ENCODE measurements at places on chromosomes 11 and 22.

GRCh38 chr22:46845296-46846149, 83.1 kb downstream of the TBC1D22A start:
- peak; percentile 72 for DNase-seq

- DNase-seq, result no peak
Measured at GRCh38 chr11:60133917-60134316, 45.5 kb downstream of the MS4A2 start.

DNA sequence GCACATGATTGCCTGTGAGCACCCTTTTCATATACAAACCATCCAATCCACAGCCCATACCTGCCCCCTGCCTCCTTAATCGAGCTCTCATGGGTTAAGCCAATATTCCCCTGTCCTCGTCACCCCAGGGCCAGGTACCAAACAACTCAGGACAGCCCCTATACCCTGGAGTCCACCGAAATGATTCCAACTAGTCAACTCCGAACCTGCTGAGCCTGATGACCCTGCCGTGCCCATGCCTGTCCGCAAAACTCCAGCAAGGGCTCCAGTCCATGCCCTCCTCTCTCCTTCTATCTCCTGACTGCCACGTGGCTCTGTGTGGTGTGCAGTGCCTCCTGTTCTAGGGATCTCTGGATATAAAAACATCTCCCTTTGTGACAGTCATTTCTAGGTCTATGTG, 35.5 kb upstream of the SYT13 start:
- DNase-seq, result no peak

DNA sequence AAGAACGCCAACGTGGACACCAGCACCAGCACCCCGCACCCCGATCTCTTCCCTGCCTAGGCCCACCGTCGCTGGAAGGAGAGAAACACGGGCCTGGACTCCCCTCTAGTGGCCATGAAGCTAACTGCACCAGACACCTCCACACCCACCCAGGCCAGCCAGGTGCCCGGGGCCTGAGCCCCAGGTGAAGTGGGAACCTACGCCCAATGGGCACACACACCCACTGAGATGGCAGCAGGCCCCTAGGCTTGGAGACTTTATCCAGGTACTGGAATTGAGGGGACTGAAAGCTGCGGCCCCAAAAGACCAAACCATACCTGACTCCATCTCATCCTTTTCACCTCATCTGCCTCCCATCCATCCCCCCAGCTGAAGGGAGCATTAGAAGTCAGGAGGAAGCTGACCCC, 81.0 kb downstream of the BUD13 start:
- DNase-seq, result no peak

GRCh38 chr11:117881217-117881616, 4.8 kb upstream of the FXYD6 start:
- no peak for DNase-seq

GRCh38 chr11:62721994-62722393, 5.3 kb downstream of the HNRNPUL2 start:
- DNase-seq, result peak; percentile 61

GRCh38 chr22:45308391-45308956, 1.3 kb upstream of the FAM118A start:
- no peak for DNase-seq

GRCh38 chr22:44891293-44891747, 118.5 kb downstream of the PHF21B start:
- DNase-seq, result no peak

- no peak for DNase-seq
Measured at GRCh38 chr11:15738931-15739330, 617.4 kb downstream of the SOX6 start.

DNA sequence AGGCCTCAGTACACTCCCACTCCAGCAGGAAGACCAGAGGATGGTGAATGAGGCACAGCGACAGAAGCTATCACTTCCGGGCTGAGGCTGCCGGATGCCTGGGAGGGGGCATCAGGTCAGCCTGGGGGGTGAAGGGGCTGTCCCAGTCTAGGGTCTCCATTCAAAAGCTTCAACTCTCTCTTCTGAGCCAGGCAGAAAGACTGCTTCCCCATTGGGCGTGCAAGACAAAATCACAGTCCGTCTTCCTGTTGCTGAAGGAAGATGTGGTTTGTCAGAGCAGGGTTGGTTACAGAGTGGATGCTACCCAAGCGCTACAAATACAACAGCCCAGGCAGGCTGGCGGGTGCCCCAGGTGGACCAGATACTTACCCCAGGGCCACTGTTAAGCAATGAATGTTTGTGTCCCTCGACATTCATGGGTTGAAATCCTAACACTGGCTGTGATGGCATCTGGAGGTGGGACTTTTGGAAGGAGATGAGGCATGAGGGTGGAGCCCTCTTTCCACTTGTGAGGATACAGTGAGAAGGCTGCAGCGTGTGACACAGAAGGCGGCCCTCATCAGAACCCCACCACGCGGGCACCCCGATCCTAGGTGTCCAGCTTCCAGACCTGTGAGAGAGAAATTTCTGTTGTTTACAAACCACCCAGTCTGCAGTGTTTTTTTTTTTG, 12.0 kb downstream of the UPK3A start:
- no peak for DNase-seq

DNA sequence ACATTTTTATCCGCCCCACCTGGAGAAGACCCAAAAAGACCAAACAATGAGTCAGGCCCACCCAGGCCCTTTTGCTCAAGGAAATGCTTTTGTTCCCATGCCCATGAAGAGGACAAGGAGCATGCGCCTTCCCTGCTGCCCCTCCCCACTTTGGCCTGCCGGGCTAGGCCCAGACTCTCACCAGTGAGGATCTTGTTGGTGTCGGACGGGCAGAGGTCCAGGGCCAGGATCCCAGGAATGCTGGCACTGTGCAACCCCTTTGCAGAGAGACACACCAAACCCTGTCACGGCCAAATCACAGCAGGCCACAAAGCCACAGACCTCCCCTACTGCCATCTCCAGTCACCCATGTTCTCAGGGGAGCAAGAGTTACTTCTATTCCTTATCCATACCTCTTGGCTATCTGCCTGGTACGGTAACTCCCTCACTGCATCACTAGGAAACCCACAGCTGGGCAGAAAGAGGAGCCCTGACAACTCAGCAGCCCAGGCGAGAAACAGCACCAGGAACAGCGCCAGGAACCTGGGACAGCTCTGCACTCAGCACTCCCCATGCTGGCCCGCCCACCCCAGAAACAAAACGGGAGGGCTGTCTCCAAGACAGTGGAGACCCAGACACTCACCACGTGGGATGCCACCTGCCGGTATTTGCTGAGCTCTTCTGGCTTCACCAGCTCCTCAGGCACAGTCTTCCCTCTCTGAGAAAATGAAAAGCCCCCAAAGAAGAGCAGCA, 5.5 kb downstream of the PRPF19 start:
- no peak for DNase-seq

DNA sequence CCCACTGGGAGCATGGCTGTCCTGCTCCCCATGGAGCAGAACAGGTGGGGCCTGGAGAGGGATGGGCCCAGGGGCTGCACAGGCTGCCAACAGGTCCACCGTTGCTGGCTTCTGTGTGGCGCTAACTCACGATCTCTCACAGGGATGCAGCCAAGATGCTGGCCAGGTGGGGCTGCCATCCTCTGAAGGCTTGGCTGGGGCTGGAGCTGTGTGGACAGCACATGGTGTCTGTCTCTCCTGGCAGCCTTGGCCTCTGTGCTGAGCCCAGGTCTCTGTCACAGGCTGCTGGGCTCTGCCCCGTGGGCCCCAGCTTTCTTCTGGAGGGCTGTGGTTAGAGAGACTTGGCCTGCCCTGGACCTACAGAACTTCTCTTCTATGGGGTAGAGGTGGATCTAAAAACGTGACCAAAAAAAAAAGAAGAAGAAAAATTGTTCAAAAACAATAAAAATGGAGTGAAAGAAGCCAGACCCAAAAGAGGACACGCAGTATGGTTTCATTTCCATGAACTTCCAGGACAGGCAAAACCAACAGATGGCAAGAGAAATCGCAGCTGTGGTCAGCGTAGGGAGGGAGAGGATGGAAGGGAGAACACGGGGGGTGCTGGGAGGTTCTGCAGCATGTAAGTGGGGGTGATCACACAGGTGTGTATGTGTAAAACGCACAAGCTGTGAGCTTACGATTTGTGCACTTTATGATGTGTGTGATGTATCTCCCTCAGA, 12.2 kb downstream of the PARVG start:
- no peak for DNase-seq

DNA sequence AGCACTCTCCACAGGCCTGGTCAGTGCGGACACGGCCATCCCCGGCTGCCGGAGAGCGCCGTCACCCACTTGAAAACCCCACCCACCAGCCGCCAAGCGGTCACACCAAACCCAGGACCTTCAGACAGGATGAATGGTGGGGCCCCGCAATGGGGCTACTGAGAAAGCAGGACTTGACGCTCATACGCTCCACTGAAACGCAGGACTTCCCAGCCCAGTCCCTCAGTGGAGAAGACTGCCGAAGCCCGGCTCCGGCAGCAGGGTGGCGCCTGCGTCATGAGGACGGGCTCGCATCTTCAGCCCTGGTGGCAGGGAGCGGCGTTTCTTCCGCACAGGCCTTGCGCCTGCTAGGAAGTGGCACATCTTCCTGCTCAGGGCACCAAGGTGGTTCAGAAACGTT, 15.3 kb upstream of the PHLDA2 start:
- DNase-seq, result no peak

- DNase-seq, result peak; percentile 66
Measured at GRCh38 chr22:22168190-22168940, 76.2 kb upstream of the VPREB1 start.

DNA sequence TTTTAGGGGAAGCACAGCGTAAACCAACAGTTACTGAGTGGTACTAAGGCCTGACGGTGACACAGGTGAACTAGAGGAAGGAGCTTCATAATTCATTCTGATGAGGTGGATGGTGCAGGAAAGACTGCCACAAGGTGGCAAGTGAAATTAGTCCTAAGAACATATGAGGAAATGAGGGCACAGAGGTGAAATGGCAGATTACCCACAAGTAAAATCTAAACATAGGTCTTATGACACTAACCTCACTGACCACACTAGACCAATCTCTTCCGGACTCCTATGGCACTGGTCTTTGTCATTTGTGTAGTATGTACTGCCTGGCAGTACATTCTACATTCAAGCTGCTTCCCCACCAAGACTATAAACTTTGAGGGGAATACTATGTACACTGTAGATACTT, 20.2 kb downstream of the GAB2 start:
- DNase-seq, result peak; percentile 36

- no peak for DNase-seq
Measured at GRCh38 chr22:43782448-43782847, 29.7 kb downstream of the EFCAB6 start.

DNA sequence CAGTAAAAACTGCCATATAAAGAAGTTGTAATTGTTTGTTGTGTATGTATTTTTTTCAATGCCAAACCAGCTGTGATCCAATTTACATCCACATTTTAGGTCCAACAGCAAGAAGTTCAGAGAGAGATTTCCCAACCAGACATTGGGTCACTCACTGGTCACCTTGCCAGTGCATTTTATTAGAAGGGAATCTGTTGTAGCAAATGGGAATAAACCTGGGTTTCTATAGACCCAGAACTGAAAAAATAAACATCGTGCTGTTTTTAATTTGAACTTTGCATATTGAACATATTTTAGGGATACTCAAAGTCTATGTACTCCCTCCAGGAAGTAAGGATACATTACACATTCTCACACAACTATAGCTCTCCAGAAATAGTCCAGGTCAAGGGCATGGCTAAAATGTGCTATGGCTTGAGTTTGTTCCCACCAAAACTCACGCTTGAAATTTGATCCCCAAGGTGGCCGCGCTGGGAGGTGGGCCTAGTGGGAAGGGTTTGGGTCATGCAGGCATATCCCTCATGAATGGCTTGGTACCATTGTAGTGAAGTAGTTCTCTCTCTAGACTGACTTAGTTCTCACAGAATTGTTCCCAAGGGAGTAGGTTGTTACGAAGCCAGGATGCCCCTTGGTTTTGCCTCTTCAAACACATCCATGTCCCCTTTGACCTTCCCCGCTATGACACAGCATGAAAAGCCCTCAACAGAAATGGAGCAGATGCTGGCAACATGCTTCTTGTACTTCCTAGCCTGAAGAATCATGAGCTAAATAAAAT, 90.9 kb downstream of the RRAS2 start:
- DNase-seq, result no peak

DNA sequence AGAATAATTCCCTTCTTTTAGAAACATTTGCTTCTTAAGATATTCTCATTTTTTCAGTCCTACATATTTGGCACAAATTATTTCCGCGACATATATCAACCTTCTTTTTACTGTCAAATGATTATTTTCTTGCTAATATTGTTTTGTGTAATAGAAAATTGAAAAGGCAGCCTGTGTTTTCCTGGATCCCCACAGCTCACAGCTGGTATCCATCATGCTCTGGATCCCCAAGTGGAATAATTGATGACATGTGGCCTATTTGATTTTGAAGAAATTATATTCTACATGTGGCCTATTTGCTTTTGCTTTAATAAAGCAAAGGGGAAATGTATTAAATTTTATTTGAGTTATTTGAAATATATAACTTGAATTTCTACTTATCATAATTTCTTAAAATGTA, 199.4 kb upstream of the LUZP2 start:
- no peak for DNase-seq

- no peak for DNase-seq
Measured at GRCh38 chr22:18056807-18057474, 20.8 kb upstream of the PEX26 start.

DNA sequence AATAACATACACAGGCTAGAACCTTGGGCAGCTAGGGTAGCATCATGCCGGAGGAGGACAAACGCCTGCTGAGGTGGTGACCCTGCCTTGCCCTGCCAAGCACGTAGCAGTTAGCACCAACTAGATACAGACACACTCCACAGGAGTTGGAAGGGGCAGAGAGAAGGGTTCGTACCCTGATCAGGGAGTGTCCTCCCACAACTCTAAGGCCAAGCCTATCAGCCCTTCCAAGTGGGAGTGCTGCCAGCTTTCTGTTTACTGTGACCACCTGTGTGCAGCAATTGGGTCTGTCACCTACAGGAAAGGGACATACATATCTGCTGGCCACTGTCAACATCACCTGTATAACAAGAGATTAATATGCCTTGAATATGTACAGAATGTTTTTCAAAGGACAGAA, 1.9 kb upstream of the THAP7 start:
- DNase-seq, result no peak

- peak; percentile 93 for DNase-seq
Measured at GRCh38 chr11:95140397-95141033, 50.9 kb downstream of the ENDOD1 start.

DNA sequence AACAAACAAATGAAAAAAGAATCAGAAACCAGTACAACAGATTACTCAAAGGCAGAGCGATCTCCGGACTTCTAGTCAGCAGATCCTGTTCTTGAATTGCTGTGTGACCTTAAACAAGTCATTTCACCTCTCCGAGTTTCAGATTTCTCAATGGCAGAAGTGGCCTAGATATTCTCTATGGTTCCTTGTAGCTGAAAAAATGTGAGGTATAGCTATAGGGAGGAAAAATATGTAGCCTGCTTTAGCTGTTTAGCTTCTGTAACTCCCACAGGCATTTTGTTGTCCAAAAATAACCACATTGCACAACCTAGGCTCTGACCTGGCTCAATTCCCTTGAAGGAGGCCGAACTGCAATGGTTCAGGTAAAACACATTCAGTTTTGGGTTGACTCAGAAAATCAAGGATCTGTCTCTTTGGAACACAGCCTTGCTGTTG, 100.7 kb downstream of the DBX1 start:
- DNase-seq, result peak; percentile 44
